ENCODE measurements at places on chromosomes 16 and 17. TPM values are rescaled to one million over a fixed set of nuclear protein-coding genes. Genes with fewer than 3 reads are reported as not detected.

GRCh38 chr17:2271985-2272702 is 31.4 kb downstream of the SMG6 start:
- DNase-seq = no peak

DNA sequence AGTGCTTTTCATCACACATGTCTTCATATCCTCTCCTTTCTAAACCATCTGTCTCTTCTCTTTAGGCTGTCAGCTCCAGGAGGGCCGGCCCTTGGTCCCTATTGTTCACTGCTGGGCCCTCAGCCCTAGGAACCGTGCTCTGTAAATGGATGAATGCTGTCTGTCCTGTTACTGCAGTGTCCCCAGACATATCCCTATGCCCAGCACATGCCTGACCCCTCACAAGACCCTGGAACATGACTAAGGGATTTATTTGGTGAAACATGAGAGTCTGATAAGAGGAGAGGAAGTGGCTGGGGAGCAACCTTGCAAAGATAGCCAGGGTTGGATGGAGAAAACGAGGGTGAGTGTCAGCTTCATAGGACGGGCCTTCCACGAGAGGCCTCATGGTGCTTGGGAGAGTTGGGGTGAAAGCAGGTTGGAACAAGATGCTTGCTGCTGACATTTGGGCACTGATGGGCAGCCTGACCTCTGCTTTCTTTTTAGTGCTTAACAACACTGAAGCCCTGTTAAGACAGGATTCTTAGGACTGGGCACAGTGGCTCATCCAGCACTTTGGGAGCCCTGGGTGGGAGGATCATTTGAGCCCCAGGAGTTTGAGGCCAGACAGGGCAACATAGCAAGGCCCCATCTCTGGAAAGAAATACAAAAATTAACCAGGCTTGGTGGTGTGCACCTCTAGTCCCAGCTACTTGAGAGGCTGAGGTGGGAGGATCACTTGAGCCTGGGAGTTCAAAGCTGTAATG is 39.0 kb downstream of the ABCC1 start:
- DNase-seq = no peak

The CACNG1 gene
- not detected for total RNA-seq

DNA sequence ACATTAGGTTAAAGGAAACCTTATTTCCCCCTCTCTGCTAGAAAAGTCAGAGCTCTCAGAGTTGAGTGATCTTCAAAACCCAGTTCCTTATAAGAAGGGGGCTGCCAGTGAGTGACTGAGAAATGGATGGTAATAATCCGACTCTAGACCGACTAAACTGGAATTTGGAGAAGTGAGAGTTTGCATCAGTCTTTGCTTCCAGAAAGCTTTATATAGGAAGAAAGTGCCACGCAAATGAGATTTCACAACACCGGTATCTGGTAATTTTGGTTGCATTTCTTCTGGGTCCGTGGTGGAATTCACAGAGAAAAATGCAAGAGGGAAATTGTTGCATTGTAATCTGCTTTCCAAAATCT is 271.4 kb downstream of the MAF start:
- DNase-seq = no peak

The TEKT5 gene
- total RNA-seq = not detected

GRCh38 chr17:81942167-81942553 is 4.9 kb downstream of the MYADML2 start:
- no peak for DNase-seq

The MEIOC gene
- total RNA-seq = not detected

DNA sequence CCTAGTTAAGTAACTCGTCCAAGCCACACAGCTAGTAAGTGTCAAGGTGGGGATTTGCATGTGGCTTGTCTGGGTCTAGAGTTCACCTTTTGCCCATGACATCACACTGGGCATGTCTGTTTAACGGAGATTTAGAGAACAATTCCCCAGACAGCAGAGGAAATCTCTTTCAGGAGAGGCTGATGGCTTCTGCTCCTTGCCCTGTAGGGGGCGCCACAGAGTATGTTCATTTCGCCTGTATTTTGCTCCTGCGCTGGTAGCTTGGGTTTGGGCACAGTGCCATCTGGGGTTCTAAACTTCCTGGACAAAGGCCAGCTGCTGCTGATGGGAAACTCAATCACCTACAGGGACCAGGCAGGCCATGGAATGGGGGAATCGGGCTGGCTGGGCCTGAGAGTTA is 20.4 kb downstream of the OTOA start:
- no peak for DNase-seq

- DNase-seq = peak; percentile 44
Observed at GRCh38 chr17:64442541-64442971, 6.4 kb upstream of the MILR1 start.

DNA sequence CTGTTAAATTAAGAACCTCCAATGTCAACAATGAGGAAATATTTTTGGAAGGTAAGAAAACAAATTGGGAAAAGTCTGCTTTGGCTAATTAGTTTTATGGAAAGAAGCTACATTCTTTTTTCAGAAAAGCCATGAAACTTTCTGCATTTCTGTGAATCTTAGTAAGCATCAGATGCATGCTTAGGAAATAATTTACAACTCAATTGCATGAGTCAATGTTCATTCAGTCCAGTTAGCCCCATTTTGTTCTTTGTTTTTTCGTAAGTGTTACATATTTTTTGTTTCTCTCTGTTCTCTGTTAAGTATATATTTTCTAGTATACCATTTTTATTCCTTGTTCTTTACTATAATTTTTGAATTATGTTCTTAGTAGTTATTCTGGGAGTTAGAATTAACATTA is 195.2 kb upstream of the KIF2B start:
- no peak for DNase-seq

The PABPN1L gene
- not detected for total RNA-seq

The PRSS33 gene
- not detected for total RNA-seq

GRCh38 chr16:70573451-70574121 is 50.0 kb downstream of the SF3B3 start:
- DNase-seq = peak; percentile 61

DNA sequence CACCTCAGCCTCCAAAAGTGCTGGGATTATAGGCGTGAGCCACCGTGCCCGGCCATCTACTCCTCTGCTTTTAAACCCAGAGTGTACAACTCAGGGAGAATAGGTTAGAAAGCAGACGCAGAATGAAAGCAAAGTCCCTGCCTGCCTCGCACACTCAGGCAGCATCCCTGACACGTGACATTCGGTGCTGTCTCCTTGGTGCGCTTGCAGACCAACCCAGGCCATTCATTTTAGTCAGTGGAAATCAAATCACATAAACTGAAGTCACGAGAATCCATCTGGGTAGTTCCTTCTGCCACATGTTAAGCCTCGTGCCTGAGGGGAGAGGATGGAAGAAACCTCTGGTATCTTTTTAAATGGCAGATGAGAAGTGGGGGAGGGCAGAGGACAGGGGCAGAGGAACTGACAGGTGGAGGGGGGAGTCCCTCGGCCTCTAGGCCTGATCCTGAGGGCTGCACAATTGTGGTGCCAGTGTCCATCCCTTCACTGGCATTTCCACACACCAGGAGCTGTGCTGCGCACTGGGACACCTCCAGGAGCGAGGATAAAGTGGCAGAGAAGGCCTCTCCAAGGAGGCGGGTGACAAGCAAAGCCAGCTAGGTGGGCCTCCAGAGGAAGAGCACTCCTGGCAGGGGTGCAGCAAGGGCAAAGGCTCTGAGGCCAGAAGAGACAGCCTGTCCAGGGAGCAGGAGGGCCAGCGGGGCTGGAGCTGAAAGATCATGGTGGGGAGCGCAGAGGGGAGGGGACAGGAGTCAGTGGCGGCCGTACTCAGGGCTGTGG is 196.3 kb downstream of the KATNIP start:
- DNase-seq = no peak

DNA sequence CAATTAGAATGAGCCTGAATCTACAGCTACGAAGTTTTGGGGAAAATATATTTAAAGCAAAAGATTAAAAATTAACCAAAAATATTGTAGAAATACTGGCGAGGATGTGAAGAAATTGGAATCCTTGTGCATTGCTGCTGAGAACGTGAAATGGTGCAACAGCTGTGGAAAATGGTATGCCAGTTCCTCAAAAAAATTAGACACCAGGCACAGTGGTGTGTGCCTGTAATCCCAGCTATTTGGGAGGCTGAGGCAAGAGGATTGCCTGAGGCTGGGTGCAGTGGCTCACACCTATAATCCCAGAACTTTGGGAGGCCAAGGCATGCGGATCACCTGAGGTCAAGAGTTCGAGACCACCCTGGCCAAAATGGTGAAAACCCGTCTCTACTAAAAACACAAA is 119.9 kb upstream of the TMEM97 start:
- no peak for DNase-seq

GRCh38 chr17:337022-337420 is 15.6 kb downstream of the RPH3AL start:
- no peak for DNase-seq

The MVD gene
- 21.9 TPM for total RNA-seq

DNA sequence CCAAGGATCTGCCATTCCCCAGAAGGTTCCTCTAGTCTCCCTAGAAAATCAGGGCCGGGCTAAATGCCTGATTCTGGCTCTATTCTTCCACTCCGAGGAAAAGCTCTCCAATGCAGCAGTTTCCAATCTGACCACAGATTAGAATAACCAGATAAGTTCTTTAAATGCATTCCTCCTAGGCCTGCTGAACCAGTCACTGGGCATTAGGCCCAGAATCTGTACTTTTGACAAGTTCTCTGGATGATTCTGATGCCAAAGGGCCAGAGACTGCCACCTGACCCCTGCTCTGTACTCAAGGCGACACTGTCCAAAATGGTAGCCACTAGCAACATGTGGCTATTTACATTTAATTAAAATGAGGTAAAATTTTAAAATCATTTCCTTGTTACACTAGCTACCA is 22.3 kb downstream of the MAP3K14 start:
- DNase-seq = peak; percentile 45

GRCh38 chr16:8588682-8589056 is 1.6 kb downstream of the TMEM114 start:
- no peak for DNase-seq

DNA sequence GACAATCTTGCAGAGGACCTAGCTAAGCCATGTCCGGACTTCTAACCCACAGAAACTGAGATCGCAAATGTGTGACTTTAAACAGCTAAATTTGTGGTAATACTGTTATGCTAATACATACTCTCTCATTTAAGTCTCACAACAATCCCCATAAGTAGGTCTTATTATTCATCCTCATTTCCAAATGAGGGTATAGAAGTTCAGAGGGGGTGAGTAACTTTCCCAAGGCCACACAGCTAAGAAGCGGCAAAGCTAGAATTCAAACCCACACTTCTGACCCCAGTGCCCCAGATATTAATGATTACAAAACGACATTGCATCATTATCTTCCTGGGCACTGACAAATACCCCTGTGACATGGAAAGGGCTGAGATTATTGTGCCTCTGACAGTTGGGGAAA is 81.4 kb downstream of the CNGB1 start:
- DNase-seq = no peak

GRCh38 chr16:20814784-20815183 is 8.5 kb downstream of the REXO5 start:
- DNase-seq = no peak

GRCh38 chr17:50843150-50843905 is 7.9 kb downstream of the WFIKKN2 start:
- no peak for DNase-seq

GRCh38 chr17:2551928-2552327 is 40.2 kb upstream of the METTL16 start:
- no peak for DNase-seq

- DNase-seq = no peak
Observed at GRCh38 chr16:6701096-6701495, 631.5 kb upstream of the RBFOX1 start.

The SPATA32 gene
- not detected for total RNA-seq

The CHST4 gene
- not detected for total RNA-seq

DNA sequence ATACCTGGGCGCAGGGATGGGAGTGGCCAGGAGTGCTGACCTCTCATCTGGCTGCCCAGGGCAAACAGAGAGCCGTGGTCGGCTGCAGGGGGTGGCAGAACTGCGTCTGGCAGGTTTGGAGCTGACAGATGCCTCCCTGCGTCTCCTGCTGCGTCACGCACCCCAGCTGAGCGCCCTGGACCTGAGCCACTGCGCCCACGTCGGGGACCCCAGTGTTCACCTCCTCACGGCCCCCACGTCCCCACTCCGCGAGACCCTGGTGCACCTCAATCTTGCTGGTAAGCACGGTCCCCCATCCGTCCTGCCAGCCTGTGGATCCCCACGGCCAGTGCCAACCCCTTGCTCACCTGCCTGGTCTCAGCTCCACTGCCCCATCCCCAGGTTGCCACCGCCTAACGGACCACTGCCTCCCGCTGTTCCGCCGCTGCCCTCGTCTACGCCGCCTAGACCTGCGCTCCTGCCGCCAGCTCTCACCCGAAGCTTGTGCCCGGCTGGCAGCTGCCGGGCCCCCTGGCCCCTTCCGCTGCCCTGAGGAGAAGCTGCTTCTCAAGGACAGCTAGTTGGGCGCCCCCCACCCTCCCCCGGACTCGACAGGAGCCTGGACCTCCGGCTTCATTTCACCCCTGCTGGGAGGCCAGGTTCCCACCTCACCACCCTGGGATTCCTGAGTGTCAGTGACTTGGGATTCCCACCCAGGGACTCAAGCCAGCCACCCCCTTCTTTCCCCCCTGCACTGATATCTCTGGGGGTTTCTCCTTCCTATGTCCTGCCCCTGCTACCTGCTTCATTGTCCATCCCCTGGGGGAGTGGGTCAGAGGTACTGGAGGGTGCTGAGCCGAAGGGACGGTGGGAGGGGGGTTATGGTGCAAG is 2.0 kb upstream of the ORAI3 start:
- DNase-seq = peak; percentile 43

DNA sequence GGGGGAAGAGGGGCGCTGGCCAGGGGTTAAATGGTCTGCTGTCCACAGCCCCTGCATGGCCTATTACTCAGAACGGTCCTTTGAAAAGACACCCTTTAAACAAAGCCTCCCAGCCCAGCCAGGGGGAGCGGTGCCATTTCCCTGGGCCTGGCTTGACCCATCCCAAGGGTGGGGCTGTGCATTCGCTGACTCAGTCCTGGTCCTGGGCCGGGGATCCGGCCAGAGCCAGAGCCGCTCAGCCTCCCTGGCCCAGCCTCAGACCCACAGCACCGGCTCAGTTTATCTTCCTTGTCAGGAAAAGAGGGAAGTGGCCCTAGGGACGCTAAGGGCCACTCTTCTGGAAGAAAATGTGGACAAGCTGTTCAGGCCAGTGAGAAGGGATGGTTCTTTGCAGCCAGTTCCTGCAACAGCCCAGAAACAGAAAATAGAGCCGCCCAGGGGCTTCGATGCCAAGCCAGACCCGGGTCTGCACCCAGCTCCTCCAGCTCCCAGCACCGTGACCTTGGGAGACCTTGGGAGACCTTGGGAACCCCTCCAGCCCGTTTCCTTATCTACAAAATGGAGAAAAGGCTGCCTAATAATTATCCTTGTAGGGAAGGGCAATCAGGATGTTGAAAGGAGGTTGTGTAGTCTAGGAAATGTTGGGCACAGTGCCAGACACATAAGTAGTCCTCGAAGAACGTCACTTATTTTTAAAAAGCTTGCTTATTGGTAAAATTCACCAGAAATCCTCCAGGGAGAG is 82.5 kb downstream of the ZDHHC7 start:
- peak; percentile 92 for DNase-seq

Data from Right ventricle myocardium superior (tissue), 1 donor.